ENCODE measurements at places on chromosomes 12 and 14.
A peak's percentile ranks its signal among the peaks of the same experiment; 100 is the strongest.

DNA sequence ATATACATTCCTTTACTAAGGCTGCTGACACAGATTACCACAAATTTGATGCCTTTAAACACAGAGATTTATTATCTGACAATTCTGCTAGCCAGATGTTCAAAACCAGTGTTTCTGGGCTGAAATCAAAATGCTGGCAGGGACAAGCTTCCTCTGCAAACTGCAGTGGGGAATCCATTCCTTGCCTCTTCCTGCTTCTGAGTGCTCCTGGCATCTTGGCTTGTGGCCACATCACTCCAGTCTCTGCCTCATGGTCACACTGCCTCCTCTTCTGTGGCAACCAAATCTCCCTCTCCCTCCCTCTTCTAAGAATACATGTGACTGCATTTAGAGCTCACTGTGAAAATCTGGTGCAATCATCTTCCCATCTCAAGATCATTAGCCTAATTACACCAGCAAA, 235.7 kb downstream of the TTC8 start:
- no peak for DNase-seq

DNA sequence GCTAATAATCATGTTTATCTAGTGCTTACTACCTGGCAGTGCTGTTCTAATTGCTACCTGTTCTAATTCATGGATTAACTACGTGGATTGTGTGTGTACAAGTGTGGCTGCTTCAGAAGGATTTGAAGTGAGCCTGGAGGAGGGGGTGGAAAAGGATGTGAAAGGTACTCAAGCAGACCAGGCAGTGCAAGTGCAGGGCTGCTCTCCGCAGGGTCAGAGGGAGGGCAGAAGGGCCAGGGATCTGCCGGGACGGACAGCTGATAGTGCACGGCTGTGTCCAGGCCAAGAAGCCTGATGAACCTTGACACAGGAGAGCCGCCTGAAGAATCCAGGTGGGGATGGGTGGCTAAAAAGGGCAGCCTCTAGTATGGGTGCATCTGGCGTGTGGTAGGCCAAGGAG, 28.5 kb downstream of the PIWIL1 start:
- no peak for DNase-seq

DNA sequence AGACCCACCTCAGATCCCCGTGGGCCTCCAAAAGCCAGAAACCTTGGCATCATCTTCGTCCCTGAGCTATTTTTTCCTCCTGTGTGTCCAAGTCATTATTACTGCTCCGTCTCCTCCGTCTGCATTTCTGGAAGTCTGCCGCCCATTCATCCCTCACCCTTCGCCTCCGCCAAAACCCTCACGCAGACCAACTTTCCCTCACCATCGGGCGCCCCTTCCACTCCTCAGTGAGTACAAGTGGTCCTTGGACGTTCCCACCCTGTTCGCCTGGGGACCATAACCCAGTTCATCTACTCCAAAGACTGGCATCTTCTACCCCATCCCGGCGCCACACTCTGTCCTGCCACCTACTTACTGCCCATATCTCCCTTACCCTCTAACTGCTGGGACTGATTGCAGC, 3.7 kb upstream of the LTBP2 start:
- no peak for DNase-seq

DNA sequence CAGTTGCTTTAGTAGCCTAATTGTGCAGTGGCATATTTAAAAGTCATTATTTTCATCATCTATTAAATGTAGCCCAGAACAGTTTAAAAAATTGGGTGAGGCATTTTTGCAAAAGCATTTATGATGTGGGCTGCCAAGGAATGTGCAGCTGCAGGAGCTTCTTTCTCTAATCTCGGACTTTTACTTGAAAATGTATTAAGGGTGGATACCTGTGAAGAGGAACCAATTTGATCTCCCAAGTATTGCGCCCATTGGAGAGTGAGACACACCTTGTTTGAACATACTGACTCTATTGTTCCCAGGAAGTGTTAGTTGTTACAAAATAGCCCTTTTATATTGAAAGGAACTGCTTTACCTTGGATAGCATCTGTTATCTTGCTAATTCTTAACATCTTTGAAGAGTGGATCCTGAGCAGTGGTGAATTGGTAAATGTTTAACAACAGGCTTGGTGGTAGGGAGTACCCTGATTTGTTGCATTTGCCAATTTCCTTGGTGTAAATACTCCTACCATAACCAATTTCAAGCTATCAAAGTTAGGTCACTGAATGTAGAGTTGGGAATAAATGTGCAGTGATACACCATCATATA, 42.5 kb upstream of the HMGA2 start:
- DNase-seq = no peak

DNA sequence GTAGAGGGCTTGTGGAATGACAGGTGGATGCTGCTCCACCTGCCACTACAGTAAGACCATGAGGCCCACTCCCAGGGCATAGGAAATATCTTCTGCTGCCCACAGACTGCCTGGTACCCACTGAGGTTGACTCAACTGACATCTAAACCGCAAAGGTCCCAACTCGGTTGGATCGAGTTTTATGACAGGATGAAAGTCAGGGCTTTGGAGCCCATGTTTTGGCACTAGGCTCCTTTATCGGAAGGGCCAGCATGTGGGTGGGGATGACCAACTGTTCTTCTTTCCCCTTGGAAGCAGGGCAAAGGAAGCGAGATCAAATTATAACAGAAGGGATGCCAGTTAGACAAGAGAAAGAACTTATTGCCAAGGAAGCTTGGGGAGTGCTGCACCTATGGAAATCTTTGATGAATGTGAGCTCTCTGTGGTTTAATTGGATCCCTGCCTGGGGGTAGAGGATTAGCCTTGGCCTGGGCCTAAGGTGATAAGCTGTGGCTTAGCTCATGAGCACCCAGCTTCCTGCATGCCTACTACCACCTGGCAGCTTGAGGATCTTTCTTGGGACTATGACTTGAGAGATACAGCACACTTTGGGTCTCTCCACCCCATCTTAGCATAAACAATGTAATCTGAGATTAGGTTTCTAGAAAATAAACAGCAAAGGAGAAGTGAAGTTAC, 121.8 kb downstream of the KCNA5 start:
- DNase-seq = peak; percentile 96

DNA sequence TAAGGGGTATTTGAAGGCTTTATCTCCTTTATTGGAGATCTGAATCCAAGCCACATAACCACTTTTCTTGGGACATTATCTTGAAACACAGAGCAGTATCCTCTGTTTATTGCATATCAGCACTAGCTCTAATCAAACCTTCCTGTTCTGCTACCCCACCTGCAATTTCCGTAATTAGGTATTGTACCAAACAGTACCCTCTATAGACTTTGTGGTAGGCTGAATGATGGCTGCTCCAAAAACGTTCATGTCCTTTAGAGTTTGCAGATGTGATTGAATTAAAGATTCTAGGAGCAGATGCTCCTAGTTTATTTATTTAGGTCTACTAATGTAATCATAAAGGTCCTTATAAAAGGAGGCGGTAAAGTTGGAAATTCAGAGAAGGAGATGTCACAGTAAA, 573.0 kb upstream of the ATXN7L3B start:
- no peak for DNase-seq

DNA sequence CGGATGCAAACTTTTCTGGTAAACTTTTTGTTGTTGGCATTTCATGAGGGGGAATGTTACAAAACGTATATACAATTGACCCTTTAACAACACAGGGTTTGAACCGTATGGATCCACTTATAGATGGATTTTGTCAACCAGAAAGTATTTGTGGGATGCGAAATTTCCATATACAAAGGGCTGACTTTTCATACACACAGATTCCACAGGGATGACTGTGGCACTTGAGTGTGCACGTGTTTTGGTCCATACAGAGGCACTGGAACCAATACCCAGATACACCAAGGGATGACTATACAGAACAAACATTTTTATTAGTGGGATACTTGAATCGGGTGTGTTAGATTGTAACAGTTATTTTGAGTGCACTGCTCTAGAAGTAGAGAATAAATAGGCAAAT, 29.8 kb upstream of the CCT2 start:
- DNase-seq = no peak
